ENCODE measurements at places on chromosomes 7 and 10.

- DNase-seq, result no peak
These were observed 57.7 kb downstream of the KLF6 start for GRCh38 chr10:3727268-3727667.

GRCh38 chr7:119482209-119482608 lies 790.8 kb upstream of the KCND2 start:
- DNase-seq, result peak; percentile 23

- peak; percentile 95 for DNase-seq
These were observed 357.1 kb downstream of the PCLO start for GRCh38 chr7:82805527-82805960.

- DNase-seq, result peak; percentile 80
These were observed 152.7 kb downstream of the SKIDA1 start for GRCh38 chr10:21372651-21373410.

All from bronchial epithelial cell (primary cell).